ENCODE measurements at places on chromosomes 3 and 15. TPM values are rescaled to one million over a fixed set of nuclear protein-coding genes. Genes with fewer than 3 reads are reported as not detected.
A peak's percentile ranks its signal among the peaks of the same experiment; 100 is the strongest.

The APOD gene
- 83.9 TPM for total RNA-seq

The POLQ gene
- total RNA-seq = 7.7 TPM

The FEZF2 gene
- total RNA-seq = not detected

The TMCO5A gene
- 129 TPM for total RNA-seq

The BAHD1 gene
- total RNA-seq = 53.9 TPM

The KBTBD12 gene
- 1.6 TPM for total RNA-seq

The ARL14 gene
- total RNA-seq = not detected

The SPATA12 gene
- 4.3 TPM for total RNA-seq

The CCDC39 gene
- 7.4 TPM for total RNA-seq

The NRROS gene
- 2.8 TPM for total RNA-seq

DNA sequence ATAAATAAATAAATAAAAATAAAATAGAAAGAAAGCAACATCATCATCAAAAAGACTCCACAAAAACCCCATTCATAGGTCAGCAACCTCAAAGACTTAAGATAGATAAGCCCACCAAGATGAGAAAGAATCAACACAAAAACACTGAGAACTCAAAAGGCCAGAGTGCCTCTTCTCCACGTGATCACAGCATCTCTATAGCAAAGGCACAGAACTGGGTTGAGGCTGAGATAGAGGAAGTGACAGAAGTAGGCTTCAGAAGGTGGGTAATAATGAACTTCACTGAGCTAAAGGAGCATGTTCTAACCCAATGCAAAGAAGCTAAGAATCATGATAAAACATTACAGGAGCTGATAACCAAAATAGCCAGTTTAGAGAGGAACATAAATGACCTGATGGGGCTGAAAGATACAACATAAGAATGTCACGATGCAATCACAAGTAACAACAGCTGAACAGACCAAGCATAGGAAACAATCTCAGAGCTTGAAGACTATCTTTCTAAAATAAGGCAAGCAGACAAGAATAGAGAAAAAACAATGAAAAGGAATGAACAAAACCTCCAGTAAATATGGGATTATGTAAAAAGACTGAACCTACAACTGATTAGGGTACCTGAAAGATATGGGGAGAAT, 26.4 kb downstream of the GNB5 start:
- no peak for DNase-seq

DNA sequence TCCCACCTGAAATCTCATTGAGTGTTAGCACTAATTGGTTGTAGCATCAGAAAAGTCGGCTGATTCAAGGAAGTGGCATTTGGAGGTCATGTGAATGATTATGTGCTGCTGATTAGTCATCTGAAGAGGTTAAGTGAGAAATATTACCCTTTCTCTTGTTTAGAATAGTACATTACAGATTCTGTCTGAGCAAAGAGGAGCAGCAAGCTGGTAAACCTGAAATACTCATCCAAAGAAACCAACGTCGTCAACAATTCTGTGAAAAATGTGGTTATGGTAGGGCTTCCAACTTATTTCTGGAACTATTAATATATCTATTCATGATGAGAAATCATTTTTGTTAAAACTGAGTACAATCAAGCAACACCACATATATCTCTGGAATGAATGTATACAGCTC, 1024.9 kb downstream of the TUSC7 start:
- DNase-seq = no peak

GRCh38 chr3:72113564-72113963, 328.6 kb upstream of the PROK2 start:
- DNase-seq = no peak

- no peak for DNase-seq
Observed at GRCh38 chr3:39376959-39377634, 6.1 kb upstream of the SLC25A38 start.

DNA sequence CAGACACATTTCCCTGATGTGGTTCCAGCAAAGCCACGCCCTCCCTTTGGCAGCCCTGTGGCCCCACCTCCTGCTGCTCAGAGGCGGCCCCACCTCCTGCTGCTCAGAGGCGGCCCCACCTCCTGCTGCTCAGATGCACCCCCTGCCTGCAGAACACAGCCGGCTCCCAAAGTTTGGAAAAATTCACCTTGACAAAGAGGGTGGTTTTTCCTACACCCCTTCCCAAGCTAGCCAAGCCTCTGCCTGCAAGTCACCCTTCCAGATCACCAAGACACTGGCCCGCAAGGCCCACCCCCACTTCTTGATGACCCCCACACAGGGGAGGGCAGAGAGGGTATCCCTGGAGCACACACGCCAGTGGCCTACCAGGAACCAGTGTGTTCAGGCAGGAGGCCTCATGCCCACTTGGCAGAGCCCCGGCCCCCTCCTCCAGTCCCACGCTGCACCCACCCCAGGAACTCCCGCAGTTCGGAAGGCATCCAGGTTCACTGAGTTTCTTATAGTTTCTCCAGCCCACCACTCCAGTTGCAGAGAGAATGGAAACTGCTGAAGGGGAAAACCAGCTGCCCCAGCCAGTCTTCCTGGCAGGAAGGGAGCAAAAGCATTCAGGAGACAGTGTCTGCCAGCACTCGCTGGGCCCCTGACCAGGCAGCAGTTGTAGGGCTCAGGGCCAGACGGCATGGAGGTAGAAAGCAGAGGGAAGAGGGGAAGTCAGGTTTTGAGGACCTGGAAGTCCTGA, 2.3 kb upstream of the HAPLN3 start:
- DNase-seq = peak; percentile 83

GRCh38 chr15:43268111-43269105, 1.7 kb upstream of the TGM5 start:
- peak; percentile 28 for DNase-seq

DNA sequence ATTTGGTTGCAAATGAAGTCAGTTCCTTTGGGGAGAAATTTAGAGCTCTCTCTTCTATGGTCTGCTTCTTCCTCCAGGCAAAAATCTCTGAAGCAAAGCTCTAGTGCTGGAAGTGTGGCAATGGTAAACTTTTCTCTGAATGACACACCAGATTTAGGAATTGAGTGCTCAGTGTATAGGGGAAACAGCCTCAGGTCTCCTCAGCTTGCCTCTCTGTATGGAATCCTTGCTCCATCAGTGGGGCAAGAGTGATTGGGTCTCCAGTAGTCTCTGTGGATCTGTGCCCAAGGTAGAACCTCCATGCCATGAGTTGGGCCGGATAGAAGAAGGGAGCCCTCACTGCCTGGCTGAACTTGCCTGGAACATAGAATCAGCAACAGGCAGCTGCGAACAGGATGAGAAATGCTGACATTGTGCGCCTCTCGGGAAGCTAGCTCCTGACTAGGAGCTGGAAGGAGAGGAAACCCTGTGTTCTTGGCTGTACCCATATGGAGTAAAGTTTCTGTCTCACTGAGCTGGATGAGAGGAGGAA, 156.1 kb downstream of the WNT7A start:
- no peak for DNase-seq

- no peak for DNase-seq
Observed at GRCh38 chr3:13882876-13883275, 3.0 kb upstream of the WNT7A start.

DNA sequence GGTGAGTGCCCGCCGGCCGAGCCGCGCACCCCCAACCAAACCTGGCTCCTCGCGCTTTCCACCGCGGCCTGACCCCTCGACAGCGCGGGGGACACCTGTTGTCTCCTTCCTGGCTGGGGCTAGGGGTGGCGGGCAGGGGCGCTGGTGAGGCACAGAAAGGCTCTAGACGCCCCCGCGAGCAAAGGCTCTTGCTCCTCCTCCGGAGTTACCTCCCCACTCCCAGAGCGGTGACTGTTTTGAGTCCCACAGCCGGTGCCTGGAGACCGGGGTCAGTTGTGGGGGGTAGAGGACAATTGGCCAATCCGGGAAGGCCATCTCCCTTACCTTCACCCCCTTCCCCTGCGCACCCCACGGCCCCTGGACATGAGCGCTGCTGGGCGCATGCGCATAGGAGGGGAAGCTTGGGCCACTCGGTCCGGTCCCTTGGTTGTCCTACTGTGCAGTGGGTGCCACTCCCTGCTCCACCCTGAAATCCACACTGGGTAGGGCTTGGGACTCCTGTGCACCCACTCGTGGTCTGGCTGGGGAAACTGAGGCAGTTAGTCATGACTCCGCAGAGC, 554 bp downstream of the CHST13 start:
- DNase-seq = no peak

DNA sequence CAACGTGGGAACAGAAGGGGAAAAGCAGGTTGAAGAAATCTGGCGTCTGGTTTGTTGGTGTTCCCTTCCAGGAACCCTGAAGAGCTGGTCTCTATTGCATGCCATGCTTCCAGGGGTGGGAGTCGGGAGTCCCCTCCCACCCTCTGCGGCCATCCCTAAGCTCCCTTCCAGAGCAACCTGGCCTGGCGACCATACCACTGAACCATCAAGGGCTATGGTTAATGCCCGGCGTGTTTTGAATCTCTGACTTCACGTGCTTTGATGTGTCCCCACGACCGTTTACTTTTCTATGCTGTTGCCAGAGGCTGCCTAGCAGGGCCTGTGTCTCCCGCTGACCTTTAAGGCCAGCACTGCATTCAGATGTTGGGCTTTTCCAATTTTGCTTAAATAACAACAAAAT, 696 bp upstream of the SNRK start:
- DNase-seq = no peak

- peak; percentile 80 for DNase-seq
Observed at GRCh38 chr3:187741403-187742350, 3.6 kb downstream of the BCL6 start.

- DNase-seq = no peak
Observed at GRCh38 chr15:25792128-25792527, 71.0 kb downstream of the ATP10A start.

DNA sequence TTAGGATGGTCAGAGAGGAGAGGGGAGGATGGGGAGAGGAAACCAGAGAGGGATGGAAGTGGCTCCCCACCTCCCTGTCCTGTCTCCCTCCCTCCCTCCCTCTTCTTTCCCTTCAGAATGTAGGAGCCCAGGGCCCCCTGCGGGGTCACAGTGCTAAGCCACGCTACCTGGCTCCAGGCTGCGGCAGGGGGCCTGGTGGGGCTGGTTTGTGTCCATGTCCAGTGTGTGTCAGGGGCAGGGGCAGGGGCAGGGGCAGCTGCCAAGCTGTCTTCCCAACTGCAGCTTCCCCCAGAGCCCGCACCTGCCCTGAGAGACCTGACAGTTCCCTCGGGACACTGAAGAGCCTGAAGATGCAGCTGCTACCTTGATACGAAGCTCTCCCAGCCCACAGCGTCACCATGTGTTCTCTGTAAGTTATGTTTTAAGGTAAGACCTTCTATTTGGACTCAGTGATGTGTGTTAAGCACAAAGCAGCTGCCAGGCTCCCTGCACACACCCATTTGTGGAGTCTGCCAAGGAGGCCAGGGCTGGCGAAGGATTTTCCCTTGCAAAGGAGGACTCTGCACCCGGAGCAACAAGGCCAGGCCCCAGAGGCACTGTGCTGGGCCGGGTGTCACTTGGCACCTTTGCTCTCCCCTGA, 121.8 kb upstream of the SMAD3 start:
- no peak for DNase-seq

DNA sequence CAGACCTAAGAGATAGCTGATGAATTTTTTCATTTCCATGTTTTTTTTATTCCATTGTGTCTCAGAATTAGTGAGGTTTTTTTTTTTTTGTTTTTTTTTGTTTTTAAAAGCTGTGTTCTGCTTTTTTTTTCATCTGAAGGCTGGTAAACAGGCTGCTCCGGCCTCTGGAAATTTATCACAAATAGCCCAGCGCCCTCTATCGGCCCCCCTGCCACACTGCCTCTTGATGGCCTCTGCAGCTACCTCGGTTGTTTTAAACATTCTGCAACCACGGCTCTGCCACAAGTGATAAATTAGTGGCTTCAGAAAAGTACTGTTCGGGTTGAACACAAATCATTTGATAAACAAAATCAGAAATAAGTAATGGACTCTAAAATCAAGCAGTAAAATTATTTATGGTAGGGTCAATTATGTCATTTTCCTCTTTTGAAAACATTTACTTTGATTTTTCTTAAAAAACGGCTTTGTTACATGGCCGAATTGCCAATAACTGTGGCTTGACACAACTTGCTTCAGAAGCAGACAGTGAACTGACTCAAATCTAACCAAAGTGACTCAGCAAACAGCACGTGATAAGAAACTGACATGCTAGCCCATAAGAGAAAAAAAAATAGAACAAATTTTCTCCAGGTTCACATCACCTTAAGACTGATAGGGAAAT, 87.8 kb downstream of the RSL24D1 start:
- DNase-seq = peak; percentile 88

DNA sequence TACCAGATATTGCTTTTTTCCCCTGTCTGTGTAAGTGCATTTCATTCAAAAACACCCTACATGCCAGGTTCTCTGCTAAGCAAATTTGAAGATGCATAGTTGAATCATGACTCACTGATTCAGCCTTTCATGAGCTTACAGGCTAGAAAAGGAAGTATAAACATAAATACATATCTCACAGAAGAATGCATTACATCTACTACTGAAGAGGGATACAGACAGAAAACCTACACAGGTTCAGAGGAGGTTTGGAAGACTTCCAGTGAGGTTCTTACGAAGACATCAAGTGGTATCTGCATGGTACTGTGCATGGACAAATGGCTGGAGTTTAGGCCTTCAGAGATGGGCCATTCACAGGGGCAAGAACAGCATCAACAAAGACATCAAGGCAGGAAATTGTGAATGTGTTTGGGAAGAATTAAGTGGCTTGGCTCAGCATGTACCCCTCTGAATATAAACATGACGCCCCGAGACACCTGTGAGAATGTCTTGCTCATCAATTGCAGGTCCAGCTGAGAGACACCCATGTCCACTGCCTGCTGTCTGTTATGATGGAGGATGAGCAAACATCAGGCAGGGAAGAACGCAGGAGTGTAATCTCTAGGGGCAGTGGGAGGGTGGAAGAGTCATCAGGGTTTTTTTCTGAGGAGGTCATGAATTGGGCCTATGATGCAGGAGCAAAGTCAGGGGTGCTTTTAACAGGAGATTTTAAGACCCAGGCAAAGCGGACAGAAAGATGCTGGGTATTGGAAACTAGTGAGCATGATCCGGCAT, 105.1 kb upstream of the GALNT15 start:
- DNase-seq = no peak

DNA sequence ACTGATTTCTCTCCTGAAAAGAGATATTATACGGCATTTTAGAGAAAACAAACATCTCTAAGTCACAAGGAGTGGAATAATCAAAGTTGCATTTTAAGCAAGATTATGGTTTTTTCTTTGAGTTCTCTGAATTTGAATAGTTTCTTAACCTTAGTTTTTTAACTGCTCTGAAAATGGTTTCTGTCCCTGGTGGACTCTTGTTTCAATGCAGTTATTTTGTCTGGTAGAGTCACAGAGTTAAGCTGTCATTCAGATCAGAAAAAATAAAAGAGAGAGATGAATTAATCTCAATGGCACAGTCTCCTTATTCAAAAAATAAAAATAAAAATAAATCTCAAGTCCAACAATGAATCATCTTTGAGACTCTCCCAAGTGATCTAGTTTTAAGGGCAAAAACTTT, 19.0 kb downstream of the AGTR1 start:
- DNase-seq = no peak

DNA sequence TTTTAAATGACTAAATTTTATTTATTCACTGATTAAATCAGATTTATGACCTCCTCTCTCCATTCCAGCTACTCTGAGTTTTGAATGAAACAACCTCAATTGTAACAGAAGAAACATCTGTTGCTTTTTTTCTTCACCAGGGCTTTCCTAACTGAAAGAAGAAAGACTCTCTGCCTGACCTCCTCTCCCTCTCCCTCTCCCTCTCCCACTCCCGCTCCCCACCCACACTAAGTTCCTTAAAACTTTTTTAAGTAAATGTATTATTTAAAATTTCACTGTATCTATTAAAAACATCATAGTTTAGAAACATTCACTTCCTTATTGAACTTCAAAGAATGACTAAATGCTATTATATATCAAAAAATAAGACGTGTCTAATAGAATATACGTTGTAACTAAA, 122.0 kb downstream of the TFDP2 start:
- DNase-seq = no peak

Data from testis (tissue), 5 donors.